ENCODE measurements at places on chromosomes 12 and 14.
A peak's percentile ranks its signal among the peaks of the same experiment; 100 is the strongest.

DNA sequence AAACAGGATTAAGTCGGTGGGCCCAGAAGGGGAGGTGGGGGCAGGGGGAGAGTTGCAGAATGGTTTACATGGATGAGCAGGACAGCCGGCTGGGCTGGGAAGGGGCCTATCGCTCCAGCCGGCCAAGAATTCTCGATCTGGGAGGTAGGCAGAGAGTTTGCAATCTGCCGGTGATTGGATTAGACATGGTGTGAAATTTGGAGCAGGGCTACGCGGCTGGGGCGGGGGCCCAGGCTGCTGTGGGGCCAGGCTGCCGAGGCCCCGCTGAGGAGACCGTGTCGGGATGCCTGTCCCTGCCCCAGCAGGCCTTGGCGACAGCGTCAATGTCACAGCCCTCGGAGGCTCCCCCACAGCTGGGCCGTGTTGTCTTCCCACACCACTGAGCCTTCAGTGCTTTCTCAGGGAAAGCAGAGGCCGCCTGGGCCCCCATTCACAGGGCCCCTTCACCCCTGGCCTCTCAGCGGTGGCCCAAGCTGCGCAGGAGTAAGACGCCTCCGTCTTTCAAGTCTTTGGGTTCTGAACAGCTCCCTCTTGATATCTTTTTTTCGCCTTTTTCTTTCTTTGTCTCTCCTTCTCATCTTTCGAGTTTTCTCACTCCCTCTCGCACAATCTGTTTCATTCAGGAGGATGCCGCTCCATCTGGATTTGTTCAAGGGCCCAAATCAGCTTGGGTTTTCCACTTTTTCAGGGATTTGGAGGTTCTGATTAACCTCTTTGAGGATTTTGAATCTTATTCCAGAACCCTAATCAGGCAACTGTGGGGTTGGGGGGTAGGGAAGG, 117.5 kb upstream of the PARP11 start:
- DNase-seq: no peak

- DNase-seq: no peak
Measured at GRCh38 chr12:59593761-59594160, 2.1 kb upstream of the SLC16A7 start.

GRCh38 chr14:70023871-70024270, 144.7 kb downstream of the SMOC1 start:
- DNase-seq: no peak

- DNase-seq: no peak
Measured at GRCh38 chr12:25197608-25198007, 2.6 kb downstream of the ETFRF1 start.

DNA sequence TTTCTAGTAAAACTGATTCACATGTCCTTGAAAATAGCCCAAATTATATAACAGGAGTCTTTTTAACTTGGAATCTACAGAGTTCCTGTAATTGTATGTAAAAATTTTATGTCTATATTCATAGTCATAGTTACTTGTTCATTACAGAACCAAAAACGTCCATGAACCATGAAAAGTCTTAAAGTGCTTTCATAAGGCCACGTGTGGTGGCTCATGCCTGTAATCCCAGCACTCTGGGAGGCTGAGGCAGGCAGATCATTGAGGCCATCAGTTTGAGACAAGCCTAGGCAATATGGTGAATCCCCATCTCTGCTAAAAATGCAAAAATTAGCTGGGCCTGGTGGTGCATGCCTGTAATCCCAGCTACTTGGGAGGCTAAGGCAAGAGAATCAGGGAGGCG, 48.4 kb downstream of the GALNT4 start:
- DNase-seq: no peak

- DNase-seq: no peak
Measured at GRCh38 chr12:71546322-71546861, 106.8 kb downstream of the LGR5 start.

GRCh38 chr12:114955414-114956014, 271.5 kb upstream of the TBX3 start:
- no peak for DNase-seq

GRCh38 chr14:61478971-61479473, 157.6 kb downstream of the PRKCH start:
- DNase-seq: no peak

DNA sequence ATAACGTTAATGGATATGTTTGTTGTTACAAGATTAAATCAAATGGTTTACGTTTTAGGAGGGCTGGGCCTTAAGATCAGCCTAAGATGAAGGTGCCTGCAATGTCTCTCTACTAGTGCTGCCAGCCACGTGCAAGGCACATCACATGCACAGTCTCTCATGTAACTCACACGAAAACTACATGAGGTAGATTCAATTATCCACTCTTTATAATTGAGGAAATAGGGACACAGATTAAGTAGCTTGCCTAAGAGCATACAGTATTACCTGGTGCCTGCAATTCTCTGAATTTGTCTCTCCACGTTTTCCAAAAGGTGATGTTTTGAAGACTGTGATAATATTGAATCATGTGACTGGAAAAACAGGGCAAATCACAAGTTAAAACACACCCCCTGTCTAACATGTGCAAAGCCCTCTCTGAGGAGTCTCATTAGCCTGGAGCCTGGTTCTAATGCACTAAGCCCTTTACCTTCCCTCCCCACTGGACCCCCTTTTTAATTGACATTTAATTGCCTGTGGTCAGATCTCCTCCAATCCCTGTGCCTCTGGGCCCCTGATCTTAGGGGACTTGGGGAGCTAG, 14.6 kb upstream of the ATP2A2 start:
- DNase-seq: no peak

DNA sequence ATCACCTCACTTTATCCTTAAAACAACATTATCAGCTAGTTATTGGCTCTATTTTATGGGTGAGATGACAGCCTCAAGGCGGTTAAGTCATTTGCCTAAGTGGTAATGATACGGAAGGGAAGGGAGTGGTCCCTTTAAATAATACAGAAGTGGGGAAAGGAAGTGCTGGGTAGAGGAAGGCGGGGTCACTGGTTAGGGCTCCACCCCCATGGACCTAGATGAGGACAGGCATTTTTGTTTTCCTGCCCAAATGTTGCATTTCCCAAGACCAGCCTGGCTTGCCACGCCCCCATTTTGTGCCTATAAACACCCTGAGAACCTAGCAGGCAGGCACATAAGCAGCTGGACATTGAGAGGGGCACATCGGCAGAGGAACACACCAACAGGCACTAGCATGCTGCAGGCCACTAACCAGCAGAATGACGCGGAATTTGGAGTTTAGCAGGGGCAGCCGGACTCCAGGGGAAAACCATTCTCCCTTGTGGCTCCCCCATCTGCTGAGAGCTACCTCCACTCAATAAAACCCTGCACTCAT, 100.9 kb downstream of the EPS8 start:
- DNase-seq: peak; percentile 21

GRCh38 chr12:28178775-28179174, 11.5 kb upstream of the CCDC91 start:
- DNase-seq: no peak

DNA sequence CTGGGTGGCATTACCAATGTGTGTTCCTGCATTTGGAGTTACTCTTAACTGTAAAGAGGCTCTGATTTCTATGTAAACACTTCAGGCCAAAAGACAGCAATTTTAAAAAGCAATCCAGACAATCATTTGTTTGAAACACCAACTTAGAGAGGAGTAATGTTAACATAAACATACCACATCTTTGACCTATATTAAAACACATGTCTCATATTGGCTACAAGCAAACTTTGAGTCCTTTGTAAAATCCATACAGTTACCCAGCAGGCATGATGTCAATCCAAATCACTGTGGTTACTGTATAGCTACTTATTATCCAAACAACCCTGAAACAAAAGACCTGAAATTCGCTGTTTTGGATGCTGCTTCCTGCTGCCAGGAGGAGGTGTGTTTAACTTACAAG, 7.5 kb upstream of the G2E3 start:
- DNase-seq: no peak

- DNase-seq: no peak
Measured at GRCh38 chr12:12020762-12021161, 50.0 kb upstream of the BCL2L14 start.

DNA sequence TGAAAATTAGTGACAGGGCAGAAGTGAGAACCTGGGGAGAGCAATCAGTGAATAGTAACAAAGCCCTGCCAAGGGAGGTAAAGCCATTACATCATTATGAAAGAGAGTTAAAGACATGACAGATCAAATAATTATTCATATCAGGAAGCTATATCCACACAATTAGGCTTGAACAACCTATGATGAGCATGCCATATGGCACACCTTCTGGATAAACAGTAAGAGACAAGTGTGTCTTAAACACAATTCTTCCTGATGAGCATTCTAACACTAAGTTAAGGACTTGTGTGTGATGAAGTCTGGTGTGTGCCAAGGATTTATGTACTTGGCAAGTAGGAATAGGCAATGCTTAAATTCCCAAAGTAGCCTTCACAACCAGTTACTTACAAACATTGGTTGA, 76.1 kb downstream of the GALNT4 start:
- DNase-seq: no peak

GRCh38 chr12:51076236-51076930, 7.0 kb downstream of the CSRNP2 start:
- no peak for DNase-seq

- DNase-seq: no peak
Measured at GRCh38 chr12:89984846-89985245, 276.2 kb upstream of the ATP2B1 start.

DNA sequence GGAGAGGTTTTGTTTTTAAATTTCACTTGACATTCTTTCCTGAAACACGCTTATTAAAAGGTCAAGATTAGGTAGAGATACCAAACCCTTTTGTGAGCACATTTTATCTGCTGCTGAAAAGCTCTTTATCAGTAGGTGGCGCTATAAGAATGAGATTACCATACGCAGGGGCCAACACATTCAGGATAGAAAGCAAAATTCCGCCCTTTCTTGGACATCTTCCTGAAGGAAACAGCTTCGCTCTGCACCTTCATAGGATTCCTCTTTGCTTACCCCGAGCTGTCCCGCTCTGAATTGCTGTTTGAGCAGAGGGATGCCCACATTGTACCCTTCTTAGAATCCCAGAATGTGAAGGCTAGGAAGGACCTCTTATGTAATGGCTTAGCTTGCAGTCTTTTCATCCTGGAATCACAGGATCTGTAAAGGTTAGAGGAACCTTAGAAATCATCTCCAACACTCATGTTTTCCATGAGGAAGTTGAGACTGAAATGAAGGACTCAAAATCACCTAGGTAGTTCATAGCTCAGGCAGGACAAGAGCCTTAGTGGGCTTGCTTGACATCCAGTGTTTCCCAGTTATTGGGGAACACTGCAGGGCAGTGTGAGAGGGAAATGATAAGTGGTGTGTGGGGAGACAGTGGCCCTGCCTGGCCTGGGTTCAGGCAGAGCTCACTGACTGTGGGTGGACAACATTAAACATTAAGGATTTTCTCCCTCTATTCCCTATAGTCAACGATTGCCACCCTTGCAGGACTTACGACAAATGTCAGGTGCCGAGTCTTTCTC, 38.7 kb upstream of the CRY1 start:
- DNase-seq: peak; percentile 15

DNA sequence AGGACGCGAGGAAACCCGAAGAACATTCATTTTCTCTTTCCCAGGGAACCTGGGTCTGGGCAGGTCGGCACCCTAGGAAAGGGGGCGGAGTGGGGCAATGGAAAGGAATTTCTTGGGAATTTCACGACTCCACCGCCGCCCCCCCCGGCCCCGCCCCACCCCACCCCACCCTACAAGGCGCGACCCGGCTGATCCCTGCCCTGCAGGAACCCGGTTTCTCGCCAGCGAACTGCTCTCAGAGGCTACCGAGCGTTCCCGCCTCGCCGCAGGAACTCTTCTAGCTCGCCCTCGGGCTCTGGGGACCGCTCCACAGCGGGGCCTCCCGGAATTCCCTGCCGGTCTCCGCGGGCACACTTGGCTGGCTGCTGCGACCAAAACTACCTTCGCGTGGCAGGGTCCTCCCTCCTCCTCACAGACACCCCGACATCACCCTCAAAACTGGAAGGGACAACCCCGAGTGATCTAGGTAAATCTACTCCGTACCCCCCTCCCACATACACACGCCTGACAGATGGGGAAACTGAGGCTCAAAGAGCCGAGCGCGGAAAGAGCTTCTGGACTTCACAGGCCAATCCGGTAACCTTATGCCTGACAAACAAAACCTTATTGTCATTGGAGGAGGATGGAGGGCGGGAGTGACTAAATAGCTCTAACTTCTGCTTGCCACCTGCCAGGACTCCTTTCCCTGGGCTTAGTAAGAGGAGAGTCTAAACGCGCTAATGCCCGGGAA, 785 bp upstream of the ACTN1 start:
- DNase-seq: peak; percentile 42

- no peak for DNase-seq
Measured at GRCh38 chr14:85948153-85948552, 418.2 kb downstream of the FLRT2 start.

DNA sequence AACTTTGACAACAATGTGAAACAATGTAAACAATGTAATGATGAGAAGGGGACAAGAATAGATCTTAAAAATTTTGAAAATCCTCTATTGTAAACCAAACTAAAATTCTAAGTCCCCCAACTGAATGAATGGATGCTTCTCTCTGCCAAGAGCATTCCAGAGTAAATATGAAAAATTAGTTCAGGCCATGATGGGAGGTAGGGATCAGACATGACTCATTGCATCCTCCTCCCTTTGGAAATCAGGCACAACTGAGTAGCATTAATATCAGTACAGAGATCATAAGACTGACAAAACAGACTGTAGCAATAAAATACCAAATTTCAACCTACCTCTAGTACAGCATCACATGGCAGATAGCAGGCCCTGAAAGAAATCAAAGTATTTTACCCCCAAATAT, 559.9 kb downstream of the C12orf50 start:
- no peak for DNase-seq

- no peak for DNase-seq
Measured at GRCh38 chr14:87809261-87809660, 183.7 kb downstream of the GALC start.

- no peak for DNase-seq
Measured at GRCh38 chr12:946212-946611, 3.3 kb downstream of the RAD52 start.

DNA sequence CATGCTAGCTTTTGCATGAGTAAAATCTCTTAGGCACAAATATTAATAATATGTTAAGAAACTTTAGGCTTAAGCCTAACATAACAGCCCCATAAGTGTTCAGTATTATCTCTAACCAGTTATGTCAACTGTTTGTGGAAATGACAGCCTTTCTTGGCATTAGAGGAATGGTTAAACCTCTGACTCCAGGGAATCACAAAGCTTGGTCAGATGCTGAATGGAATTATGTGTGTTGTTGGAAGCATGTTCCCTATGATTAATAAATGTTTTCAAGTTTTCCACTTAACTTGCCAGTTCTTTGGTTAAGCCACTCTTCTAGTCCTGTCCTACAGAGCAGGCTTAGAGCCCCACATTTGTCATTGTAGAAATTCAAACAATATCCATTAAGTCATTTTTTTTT, 17.0 kb downstream of the PSEN1 start:
- no peak for DNase-seq

DNA sequence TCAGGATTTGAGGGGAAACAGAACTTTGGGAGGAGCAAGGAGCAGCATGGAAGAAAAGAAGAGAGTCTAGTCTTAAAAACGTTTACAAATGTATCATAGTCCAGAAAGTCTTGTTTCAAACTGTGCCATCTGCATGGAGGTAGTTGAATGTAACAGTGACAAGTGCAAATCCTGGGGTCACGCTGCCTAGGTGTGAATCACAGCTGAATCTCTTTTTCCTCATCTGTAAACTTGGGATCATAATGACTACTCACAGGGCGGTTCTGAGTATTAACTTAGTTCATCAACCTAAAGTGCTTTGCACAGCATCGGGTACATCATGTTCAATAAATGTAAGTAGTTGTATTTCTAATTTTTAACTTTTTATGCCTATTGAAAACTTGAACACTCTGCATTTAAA, 208.5 kb downstream of the CHST11 start:
- no peak for DNase-seq

- no peak for DNase-seq
Measured at GRCh38 chr12:56758728-56759262, 4.3 kb upstream of the HSD17B6 start.

Data from thyroid gland (tissue), 4 donors.